ENCODE measurements at places on chromosomes 16 and 17.

- no peak for DNase-seq
Observed at GRCh38 chr17:16932611-16933010, 39.3 kb downstream of the TNFRSF13B start.

GRCh38 chr17:27209316-27209715 lies 84.6 kb upstream of the WSB1 start:
- no peak for DNase-seq

DNA sequence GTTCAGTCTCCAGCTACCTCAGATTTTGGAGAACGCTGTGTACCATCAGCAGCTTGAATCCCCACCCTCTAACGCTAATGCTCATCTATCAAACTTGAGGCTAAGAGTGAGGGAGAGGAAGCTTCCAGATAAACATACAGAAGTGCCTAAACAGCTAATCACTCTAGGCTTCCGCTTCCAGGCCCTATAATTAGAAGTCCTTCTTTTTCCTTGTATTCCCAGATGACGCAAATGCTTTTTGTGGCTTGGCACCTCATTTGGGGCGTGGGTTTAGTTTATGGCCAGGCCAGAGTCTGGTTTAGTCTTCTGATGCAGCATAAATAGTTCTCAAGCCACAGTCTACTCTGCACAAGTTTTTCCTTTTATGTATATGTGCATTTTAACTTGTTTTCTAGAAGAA lies 263.4 kb downstream of the BCAS3 start:
- DNase-seq = peak; percentile 100

DNA sequence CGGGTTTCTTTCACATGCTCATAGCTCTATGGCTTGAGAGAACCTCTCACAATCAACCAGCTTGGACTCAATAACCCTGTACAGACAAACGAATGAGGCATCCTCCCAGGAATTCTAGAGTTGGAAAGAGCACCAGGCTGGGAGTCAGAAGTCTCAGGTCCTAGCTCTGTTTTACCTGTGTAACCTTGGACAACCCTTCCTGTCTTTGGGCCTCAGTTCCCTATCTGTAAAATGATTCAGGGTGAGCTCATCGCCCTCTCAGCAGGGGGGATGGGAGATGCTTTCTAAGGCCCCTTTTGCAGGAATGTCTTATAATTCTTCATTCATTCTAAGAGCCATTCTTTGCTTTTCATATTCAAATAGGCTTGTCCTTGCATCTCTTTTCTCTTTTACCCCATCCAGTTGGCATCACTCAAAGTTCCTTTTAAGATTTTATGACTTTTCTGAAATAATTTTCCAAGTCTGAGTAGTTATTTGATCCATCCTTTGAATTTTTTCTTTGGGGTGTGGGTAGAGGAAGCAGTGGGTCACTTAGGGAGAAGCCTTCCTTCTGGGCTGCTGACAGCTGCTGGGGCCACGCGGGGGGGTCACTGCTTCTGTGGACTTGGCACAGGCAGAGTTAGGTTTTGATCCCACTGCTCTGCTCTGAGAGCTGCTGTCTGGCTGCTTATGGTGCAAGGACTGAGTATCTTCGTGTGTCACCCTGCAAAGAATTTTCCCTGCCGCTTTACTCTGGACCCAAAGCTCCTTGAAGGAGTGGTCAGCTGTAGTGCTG lies 102.7 kb downstream of the UTP18 start:
- DNase-seq = no peak

DNA sequence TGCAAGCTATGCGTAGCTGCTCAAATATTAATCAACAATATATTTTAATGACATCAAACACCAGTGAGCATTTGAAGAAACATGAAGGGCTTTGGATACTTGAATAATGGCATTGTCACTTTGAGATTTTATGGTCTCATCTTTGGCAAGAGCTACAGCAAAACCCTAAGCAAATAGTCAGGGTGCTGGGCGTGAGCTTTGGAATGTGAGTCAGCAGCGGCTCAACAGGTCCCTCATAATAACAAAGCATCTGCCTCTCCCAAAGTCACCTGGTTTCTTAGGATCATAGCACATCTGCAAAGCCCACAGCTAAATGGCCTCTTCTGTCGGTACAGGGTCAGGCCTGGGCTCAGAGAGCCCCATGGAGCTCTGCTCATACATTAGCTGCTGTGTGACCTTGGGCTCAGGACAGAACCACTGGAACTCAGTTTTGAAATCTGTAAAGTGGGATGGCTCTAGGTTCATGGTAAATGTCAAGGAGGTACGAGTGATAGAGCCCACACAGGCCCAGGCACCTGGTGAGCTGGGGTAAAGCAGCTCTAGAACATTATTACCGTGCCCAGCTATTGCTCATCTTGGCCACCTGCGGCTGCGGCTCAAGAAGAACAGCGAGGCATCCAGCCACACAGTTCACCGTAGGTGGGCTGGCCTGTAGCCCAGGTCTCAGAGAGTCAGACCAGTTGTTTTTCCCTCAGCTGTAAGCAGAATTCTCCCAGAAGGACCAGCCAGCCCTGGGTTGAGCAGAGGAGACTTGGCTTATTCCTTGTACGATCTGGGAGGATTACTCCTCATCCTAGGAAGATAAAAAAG lies 544.5 kb upstream of the CDH11 start:
- no peak for DNase-seq

- DNase-seq = no peak
Observed at GRCh38 chr17:65453204-65453931, 108.1 kb downstream of the AXIN2 start.

DNA sequence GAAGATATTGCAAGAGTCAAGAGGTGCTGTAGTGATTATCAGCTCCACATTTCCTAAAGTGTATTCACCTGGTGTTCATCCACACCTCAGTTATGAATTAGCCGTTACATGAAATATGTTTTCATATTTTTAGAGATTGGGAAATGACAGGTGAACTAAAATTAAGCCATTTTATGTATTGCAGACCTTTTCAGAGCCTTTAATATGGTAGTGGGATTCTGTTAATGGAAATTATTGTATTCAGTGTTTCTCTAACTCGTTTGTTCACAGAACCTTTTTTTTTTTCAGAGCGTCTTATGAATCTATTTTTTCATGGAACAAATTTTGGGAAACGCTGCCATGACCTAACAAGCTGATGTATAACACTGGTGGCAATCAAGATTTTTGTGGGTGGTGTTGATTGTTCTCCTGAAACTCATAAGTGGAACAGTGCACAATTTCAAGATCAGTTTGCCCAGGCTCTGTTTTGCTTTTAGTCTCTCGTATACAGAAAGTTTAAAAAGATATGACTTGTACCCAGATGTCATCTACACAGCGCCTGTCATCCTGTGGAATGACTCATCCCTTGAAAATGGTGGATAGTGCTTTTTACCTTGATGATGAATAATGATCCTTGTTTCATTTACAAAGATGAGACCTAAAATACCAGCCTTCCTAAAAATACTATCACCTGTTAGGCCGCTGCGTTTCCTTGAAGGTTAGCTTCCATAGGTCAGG lies 88.8 kb downstream of the ARHGAP44 start:
- DNase-seq = no peak

- DNase-seq = peak; percentile 66
Observed at GRCh38 chr16:4317532-4318450, 1.9 kb downstream of the GLIS2 start.

GRCh38 chr16:50889276-50889675 lies 147.4 kb downstream of the CYLD start:
- DNase-seq = no peak

- DNase-seq = no peak
Observed at GRCh38 chr17:38691154-38691553, 13.9 kb upstream of the MLLT6 start.

DNA sequence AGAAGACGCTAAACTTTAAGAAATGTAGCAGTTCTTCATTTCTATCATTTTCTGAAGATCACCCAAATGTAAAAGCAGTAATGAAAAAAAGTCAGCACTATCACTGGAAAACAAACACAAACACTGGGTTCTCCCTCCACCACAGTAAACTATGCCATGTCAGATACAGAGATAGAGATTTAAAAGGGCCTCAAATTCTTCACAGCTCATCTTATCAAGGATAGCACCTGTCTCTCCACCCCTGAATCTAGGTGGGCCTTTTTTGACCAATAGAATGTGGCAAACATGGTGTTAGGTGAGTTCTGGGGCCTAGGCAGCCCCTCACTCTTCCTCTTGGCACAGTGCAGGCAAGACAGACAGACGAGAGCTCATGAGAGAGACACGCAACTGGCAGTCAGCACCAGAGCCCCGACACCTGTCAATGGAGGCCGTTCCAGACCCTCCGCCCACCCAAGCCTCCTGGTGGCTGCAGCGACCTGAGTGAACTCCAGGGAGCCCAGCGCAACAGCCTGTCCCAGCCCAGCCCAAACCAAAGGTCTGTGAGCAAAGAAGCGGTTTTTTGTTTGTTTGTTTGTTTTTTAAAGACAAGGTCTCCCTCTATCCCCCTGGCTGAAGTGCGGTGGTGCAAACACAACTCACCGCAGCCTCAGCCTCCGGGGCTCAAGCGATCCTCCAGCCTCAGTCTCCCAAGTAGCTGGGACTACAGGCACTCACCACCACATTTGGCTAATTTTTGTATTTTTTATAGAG lies 79.8 kb downstream of the TBC1D16 start:
- DNase-seq = no peak

DNA sequence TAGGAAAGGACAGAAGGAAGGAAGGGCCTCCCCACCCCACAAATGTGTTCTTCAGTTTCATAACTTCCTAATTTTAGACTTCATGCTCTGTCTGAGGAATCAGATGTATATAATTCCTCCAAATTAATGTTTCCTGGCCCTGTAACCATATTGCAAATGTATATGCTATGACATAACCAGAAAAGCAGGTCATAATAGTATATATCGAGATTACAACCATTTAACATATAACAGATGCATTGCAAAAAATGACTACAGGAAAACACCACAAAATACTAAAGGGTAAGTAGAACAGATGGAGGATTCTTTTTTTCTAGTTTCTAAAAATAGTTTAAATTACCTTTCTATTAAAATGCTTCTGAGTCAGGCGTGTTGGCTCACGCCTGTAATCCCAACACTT lies 3.1 kb upstream of the EXOC7 start:
- no peak for DNase-seq

GRCh38 chr16:65497571-65497970 lies 375.7 kb upstream of the CDH11 start:
- peak; percentile 81 for DNase-seq

- DNase-seq = no peak
Observed at GRCh38 chr16:47375423-47375822, 85.4 kb downstream of the ITFG1 start.

GRCh38 chr16:84537491-84538151 lies 33.2 kb upstream of the MEAK7 start:
- no peak for DNase-seq

DNA sequence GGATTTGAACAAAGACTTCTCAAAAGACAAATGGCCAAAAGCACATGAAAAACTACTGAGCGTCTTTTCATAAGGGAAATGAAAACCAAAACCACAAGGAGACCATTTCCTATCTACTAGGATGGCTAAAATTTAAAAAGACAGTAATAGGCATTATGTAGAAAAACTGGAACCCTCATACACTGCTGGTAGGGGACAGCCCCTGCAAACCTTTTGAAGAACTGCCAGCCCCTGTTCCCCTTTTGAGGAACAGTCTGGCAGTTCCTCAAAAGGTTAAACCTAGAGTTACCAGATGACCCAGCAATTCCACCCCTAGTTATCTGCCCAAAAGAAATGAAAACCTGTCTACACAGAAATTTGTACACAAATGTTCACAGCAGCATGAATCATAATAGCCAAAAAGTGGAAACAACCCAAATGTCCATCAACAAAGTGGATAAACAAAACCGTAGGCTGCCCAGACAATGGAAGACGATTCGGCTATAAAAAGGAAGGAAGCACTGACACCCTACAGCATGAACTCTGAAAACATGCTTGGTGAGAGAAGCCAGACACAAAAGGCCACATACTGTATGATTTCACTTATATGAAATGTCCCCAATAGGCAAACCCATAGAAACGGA lies 22.9 kb downstream of the CDIP1 start:
- no peak for DNase-seq

DNA sequence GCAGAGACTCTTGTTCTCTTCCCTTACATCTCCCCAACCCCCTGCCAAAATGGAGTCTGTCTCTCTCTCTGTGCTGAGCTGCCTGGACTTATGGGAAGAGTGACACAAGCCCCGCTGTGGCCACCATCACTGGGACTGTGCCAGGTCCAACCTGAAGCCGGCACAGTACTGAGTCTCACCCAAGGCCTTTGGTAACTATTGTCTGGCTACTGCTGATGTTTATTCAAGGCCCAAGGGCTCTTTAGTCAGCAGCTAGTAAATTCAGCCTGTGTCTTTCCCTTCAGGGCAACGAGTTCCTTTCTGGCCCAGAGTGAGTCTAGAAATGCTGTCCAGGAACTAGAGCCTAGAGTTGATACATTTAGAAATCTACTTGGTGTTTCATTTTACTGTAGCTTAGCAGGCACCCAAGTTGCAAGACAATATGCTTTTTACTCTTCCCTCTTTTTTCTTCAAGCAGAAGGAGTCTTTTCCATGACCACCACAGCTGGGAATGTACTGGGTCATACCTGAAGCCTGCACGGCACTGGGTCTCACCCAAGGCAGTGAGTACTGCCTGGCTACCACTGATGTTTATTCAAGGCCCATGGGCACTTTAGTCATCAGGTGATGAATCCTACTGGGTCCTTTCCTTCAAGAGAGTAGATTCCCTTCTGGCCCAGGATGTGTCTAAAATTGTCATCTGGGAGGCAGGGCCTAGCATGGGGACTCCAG lies 17.7 kb downstream of the EFCAB5 start:
- peak; percentile 72 for DNase-seq
